Endodermal cell (in vitro differentiated cells): ENCODE measurements at places on chromosomes 1 and 21. TPM values are rescaled to one million over a fixed set of nuclear protein-coding genes. Genes with fewer than 3 reads are reported as not detected.

GRCh38 chr21:27725916-27726315 lies 759.0 kb upstream of the ADAMTS5 start:
- no peak for DNase-seq
- no peaks in the 10 kb centered on the region for H3K4me1 ChIP-seq
- no peak overlapping the region for H3K4me3 ChIP-seq
- no peak overlapping the region for H3K27ac ChIP-seq
- H3K27me3 ChIP-seq, result no peaks in the 10 kb centered on the region
- H3K36me3 ChIP-seq, result no peaks in the 10 kb centered on the region

- H3K4me3 ChIP-seq, result no peak overlapping the region
- no peak for DNase-seq
- H3K27ac ChIP-seq, result no peak overlapping the region
- no peaks in the 10 kb centered on the region for H3K4me1 ChIP-seq
- no peaks in the 10 kb centered on the region for H3K36me3 ChIP-seq
- H3K27me3 ChIP-seq, result no peaks in the 10 kb centered on the region
These were observed 205.5 kb upstream of the HOOK1 start for GRCh38 chr1:59609245-59609644.

The ALDH4A1 gene
- total RNA-seq, result 18.7 and 19.6 TPM in 2 replicates

The SIM2 gene
- total RNA-seq, result not detected in 2 replicates

DNA sequence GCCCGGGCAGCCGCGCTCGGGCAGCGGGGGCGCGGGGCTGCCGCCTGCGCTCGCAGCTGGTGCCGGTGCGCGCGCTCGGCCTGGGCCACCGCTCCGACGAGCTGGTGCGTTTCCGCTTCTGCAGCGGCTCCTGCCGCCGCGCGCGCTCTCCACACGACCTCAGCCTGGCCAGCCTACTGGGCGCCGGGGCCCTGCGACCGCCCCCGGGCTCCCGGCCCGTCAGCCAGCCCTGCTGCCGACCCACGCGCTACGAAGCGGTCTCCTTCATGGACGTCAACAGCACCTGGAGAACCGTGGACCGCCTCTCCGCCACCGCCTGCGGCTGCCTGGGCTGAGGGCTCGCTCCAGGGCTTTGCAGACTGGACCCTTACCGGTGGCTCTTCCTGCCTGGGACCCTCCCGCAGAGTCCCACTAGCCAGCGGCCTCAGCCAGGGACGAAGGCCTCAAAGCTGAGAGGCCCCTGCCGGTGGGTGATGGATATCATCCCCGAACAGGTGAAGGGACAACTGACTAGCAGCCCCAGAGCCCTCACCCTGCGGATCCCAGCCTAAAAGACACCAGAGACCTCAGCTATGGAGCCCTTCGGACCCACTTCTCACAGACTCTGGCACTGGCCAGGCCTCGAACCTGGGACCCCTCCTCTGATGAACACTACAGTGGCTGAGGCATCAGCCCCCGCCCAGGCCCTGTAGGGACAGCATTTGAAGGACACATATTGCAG lies 3.0 kb downstream of the ARTN start:
- H3K4me1 ChIP-seq, result no peaks in the 10 kb centered on the region
- peak; percentile 87 for DNase-seq
- no peak overlapping the region for H3K27ac ChIP-seq
- H3K27me3 ChIP-seq, result peaks cover 40% of the 10 kb centered on the region

- DNase-seq, result no peak
- H3K4me3 ChIP-seq, result no peak overlapping the region
- no peaks in the 10 kb centered on the region for H3K4me1 ChIP-seq
- no peaks in the 10 kb centered on the region for H3K36me3 ChIP-seq
- no peak overlapping the region for H3K27ac ChIP-seq
- no peaks in the 10 kb centered on the region for H3K27me3 ChIP-seq
These were observed 265.5 kb upstream of the RGS18 start for GRCh38 chr1:191892716-191893115.

- H3K27me3 ChIP-seq, result no peaks in the 10 kb centered on the region
- H3K27ac ChIP-seq, result no peak overlapping the region
These were observed 49.1 kb downstream of the ADARB1 start for GRCh38 chr21:45123440-45123839.

DNA sequence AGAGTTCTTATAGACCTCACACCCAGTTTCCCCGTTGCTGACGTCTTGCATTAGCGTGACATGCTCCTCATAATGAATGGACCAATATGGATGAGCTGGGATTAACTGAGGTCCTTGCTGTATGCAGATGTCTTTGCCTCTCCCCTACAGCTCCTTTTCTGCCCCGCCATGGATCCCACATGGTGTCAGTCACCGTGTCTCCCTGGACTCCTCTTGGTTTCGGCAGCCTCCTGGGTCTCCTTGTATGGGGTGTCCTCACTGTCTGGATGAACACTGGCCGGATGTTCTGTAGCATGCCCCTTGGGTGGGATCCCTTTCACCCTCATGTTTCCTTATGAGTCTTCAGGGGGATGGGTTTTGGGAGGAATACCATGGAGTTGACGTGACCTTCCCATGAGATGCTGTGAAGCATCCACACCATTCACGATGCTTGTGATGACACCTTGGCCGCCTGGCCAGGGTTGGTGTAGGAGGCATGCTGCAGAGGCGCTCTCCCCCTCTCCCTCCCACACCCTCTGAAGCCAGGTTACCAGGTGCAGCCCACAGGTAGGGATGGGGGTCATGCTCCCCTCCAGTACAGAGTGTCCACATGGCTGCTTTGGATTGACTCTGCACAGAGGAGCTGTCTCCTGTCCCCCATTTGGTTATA lies 4.4 kb downstream of the GJC2 start:
- H3K4me1 ChIP-seq, result no peaks in the 10 kb centered on the region
- H3K27me3 ChIP-seq, result no peaks in the 10 kb centered on the region
- no peak overlapping the region for H3K4me3 ChIP-seq
- no peak for DNase-seq
- no peaks in the 10 kb centered on the region for H3K36me3 ChIP-seq

GRCh38 chr1:247465796-247466195 lies 7.9 kb upstream of the OR2B11 start:
- no peak overlapping the region for H3K4me3 ChIP-seq
- no peak overlapping the region for H3K27ac ChIP-seq
- no peaks in the 10 kb centered on the region for H3K4me1 ChIP-seq
